OCI-LY7 (cell line): ENCODE measurements at places on chromosomes 5 and 9. TPM values are rescaled to one million over a fixed set of nuclear protein-coding genes. Genes with fewer than 3 reads are reported as not detected.

IL13 gene
- not detected in 2 replicates for total RNA-seq

ACSL6 gene
- total RNA-seq, result not detected in 2 replicates

- no peak for DNase-seq
Measured at GRCh38 chr5:69131304-69131703, 35.6 kb upstream of the CCNB1 start.

DNA sequence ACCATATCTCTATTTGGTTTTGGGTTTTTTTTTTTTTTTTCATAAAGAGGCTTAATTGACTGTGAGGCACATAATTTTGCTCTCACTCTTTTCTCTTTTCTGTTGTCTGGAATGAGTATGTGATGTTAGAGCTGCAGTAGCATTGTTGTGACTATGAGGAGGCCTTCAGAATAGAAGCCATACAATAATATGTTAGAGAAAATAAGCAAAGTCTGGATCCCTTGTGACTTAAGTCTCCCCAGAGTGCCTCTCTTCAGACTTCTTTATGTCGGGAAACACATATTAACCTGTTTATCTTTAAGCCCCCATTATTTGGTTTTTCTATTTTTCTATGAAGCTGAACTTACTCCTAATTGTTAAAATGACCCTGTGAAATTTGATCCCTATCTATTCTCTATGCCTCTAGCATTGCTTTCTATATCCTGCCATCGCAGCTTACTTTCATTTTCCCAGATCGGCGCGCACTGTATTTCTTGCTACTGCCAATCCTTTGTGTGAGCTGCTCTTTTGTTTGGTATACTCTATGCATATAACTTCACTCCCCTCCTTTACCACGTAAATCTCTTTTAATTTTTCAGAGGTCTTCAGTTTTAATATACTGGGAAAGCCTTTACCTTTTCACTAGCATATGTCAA is 372.5 kb upstream of the KCNN2 start:
- DNase-seq, result no peak

GRCh38 chr5:143635888-143636287 is 176.1 kb upstream of the HMHB1 start:
- no peak for DNase-seq

DNA sequence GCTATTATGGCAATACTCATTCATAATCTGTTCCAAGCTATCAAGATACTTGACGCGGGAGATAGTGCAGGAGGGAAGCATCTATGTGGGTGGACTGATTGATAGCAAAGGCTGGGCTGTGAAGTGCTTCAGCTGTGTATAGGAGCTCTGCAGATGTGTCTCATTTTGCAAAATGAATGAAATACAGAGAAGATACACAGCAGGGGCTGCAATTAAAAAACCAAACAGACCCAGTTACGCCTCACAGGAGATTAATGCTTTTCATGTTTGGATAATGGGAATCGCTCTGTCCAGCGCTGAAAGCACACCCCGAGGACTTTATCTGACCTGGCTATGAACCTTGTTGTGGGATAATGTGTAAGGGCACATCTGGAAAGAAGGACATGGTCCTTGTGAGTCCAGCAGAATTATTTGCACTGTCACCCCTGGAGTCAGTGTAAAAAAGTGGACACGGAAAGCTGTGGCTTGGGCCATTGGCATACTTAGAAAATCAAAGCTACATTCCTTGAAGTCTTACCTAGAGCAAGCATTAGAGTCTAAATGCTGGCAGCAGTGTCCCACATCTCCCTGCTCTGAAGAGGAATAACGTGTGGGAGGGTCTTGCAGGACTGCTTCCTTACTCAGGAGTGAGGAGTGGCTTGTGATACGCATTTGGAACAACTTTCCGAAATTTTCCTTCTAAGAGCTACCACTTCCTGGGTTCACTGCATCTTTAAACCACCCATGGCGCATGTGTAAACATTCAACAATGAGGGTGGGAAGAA is 2.6 kb downstream of the SH3RF2 start:
- no peak for DNase-seq
